Testis (tissue), 5 donors: ENCODE measurements at places on chromosomes 12 and 14. TPM values are rescaled to one million over a fixed set of nuclear protein-coding genes. Genes with fewer than 3 reads are reported as not detected.

GRCh38 chr12:96020314-96021003 lies 14.9 kb downstream of the LTA4H start:
- no peak for DNase-seq

BRI3BP gene
- 3.5 TPM for total RNA-seq

- DNase-seq = no peak
Observed at GRCh38 chr12:46627686-46628085, 198.1 kb downstream of the SLC38A4 start.

- no peak for DNase-seq
Observed at GRCh38 chr12:4221258-4221620, 52.3 kb upstream of the CCND2 start.

RFX4 gene
- 52.7 TPM for total RNA-seq

DNA sequence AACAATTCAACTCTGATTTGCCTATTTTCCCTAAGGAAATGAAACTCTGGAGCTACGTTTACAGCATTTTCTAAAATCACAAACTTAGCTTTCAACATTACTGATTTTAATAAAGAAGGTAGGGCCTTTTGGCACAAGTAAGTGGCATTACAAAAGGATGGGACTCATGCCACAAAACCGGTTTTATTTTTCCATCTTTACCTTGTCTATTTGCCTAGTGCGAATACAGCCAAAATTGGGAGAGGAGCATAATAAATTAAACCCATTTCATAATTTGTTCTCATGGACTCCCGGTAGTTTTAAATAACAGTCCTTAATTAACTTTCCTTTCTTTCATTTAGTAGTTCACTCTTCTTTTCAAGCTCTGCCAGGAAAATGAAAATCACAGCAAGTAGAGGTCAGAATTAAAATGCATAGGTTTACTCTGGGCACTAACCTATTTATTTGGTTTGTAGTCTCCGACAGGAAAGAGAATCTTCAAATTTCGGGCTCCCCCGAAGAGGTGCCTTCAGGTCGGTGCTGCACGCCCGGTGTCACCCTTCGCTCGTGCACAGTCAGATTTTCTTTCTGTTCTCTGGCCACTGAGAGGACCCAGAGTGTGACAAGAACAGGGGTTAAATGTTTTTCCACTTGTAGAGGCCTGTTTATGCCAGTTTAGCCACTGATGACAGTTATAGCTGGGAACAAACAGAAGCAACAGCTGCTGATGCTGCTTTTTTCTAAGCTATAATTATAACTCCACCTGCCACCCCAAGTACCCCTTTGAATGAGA lies at the start of gene BEST3:
Gene BEST3, minus strand, starts transcription at position 535 of the 772 bp plus-strand sequence. CDS start 1,505 bp downstream, outside the sequence.
- DNase-seq = no peak

ZNF891 gene
- 7.2 TPM for total RNA-seq

GRCh38 chr12:131091976-131092691 lies 138.4 kb downstream of the ADGRD1 start:
- DNase-seq = peak; percentile 14

- no peak for DNase-seq
Observed at GRCh38 chr12:68780731-68781130, 27.2 kb upstream of the MDM2 start.

- no peak for DNase-seq
Observed at GRCh38 chr12:124484526-124484953, 82.9 kb downstream of the NCOR2 start.

DNA sequence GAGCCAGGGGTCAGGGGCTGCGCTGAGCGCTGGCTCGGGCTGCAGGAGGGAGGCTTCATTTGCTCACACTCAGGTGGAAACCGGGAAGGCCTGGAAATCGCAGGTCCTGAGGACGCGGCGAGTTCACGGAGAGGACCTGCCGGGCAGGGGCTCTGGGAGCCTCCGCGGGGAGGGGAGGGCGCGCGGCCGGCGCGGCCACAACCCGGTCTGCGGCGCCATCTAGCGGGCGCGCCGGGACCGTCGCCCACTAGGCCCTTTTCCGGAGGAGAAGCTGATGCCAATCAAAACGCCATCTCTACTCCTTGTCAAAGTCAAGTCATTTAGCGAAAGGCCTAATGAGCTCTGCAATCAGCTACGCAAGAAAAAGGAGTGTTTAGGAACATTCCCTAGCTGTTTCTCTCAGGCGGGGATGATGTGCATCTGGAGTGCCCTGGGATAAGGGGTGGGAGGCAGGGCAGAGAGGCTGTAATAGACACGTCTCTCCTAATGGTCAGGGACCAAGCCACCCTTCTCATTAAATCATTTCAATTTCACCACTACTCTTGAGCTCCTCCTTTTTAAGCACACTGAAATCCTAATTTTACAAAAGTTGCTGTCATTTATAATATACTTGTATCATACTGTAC lies 885.8 kb upstream of the TMEM132C start:
- DNase-seq = peak; percentile 65

GRCh38 chr12:9325471-9325870 lies 117.3 kb upstream of the PZP start:
- no peak for DNase-seq

DNA sequence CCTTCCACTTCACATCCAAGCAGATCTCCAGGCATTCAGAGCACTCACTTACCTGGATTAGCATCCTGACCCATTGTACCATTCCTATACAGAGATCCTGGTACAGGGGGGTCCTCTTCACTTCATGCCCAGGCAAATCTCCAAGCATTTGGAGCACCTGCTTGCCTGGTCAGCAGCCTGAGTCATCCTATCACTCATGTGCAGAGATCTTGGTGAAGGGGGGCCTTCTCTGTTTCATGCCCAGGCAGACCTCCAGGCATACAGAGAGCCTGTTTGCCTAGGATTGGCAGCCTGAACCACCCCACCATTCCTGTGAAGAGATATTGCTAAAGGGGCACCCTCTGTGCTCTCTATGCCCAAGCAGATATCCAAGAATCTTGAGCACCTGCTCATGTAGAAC lies 111.1 kb upstream of the CCDC175 start:
- no peak for DNase-seq

SELPLG gene
- total RNA-seq = 2.7 TPM

SYNDIG1L gene
- total RNA-seq = 0.16 TPM

GRCh38 chr12:91490667-91491311 lies 308.2 kb upstream of the DCN start:
- no peak for DNase-seq

GRCh38 chr12:47982311-47982710 lies 18.9 kb downstream of the TMEM106C start:
- DNase-seq = no peak

GRCh38 chr12:57154804-57155434 lies 7.5 kb upstream of the LRP1-AS start:
- no peak for DNase-seq

GRCh38 chr12:59320112-59320511 lies 275.7 kb upstream of the SLC16A7 start:
- no peak for DNase-seq

DNA sequence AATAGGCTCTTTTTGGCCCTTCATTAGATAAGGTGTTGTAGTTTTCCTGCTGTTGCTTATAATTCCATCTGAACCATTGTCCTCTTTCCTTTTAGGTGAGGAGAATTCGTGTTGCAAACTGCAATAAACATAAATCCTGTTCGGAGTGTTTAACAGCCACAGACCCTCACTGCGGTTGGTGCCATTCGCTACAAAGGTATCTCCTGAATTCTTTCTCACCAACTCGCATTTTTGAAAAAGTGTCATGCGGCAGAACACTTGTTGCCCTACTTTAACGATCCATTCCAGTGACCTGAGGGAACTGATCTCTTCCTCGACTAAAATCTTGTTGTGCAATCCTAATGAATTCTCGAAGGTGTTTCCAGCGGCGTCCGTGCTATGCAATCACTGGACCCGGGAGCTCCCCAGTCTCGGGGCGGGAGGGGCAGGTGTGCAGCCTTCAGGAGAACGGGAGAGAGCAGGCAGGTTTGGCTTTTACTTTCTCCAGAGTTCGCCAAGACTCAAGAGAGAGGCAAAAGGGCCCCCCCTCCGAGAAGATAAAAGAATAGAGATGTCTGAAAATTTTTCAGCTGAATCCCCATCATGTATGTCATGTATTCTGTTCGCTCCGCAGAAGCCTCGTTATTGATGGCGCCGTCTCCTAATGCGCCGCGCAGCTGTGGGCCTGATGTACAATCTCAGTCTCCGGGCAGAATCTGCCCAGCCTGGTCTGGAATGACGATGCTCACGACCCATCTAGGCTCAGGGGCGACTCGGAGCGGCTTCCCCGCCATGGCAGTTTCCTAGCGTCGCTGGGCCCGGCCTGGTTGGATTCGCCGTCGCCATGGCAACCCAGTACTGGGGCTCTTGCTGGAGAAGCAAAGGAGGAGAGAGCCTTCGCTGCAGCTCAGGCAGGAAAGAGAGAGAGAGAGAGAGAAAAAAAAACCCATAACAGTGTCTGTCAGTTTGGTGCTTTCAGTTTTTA lies 38.2 kb downstream of the PLXNC1 start:
- peak; percentile 76 for DNase-seq

- DNase-seq = no peak
Observed at GRCh38 chr14:93033084-93033982, 82.4 kb downstream of the ITPK1 start.

DNA sequence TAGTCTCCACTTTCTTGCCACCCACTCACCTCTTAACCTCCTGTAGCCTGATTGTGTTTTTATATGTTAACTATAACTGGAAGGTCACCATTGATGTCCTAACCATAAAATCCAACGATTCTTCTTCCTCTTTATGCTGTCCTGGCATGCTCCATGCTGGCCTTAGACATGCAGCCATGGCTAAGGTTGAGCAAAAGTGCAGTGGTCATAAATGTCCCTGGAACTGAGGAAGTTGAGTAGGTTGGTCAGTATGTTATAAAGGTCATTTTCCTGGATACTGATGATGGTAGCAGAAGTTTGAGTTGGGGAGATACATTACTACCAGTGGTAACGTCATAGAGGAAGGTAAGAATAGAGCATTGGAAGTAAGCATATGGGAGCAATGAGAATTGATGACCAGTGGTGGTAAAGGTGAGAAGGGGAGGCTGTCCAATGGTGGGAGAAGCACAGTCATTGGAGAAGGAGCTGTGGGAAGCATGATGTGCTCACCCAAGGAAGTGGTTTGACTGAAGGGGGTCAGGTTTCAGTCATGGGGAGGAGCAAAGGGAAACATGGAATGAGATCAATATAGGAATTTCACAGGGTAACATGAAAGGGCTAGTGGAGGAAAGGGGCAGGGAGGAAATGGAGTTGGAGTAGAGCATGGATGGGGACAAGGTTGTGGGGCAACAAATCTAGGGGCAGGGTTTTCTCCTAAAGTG lies 240.8 kb downstream of the DACT1 start:
- no peak for DNase-seq

GRCh38 chr12:12724421-12725085 lies 7.4 kb downstream of the CDKN1B start:
- no peak for DNase-seq

GRCh38 chr12:79652521-79652920 lies 38.2 kb downstream of the PAWR start:
- DNase-seq = no peak

GRCh38 chr12:115135800-115136211 lies 451.8 kb upstream of the TBX3 start:
- peak; percentile 30 for DNase-seq

C12orf50 gene
- total RNA-seq = 24.8 TPM

CLEC12A gene
- total RNA-seq = not detected

PRB2 gene
- 0.62 TPM for total RNA-seq

- peak; percentile 16 for DNase-seq
Observed at GRCh38 chr12:81627336-81628189, 131.6 kb downstream of the PPFIA2 start.

- DNase-seq = peak; percentile 6
Observed at GRCh38 chr12:131098178-131098981, 144.7 kb downstream of the ADGRD1 start.

VSX2 gene
- total RNA-seq = 0.16 TPM

DEPDC4 gene
- 5.0 TPM for total RNA-seq

SERPINA12 gene
- 0.25 TPM for total RNA-seq

- DNase-seq = no peak
Observed at GRCh38 chr12:53345486-53346188, 9.5 kb upstream of the SP7 start.

CLEC9A gene
- total RNA-seq = 2.6 TPM

DNA sequence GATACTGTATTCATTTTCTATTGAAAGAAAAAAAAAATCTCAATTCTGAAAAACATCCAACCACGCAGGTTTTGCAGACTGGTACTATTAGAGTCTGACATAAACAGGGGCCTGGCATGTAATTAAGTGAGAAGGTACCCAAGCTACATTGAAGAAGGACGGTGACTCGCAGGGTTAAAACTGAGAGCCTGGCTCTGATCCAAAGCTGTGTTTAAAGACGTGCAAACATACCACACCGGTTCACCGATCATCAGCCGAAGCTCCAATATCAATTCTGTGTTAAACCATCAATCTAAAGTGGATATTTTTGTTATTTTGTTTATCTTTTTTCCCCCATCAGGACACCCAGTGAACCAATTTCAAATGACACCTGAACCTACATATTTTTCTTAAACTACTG lies 108.1 kb upstream of the DIO3 start:
- DNase-seq = no peak

DNA sequence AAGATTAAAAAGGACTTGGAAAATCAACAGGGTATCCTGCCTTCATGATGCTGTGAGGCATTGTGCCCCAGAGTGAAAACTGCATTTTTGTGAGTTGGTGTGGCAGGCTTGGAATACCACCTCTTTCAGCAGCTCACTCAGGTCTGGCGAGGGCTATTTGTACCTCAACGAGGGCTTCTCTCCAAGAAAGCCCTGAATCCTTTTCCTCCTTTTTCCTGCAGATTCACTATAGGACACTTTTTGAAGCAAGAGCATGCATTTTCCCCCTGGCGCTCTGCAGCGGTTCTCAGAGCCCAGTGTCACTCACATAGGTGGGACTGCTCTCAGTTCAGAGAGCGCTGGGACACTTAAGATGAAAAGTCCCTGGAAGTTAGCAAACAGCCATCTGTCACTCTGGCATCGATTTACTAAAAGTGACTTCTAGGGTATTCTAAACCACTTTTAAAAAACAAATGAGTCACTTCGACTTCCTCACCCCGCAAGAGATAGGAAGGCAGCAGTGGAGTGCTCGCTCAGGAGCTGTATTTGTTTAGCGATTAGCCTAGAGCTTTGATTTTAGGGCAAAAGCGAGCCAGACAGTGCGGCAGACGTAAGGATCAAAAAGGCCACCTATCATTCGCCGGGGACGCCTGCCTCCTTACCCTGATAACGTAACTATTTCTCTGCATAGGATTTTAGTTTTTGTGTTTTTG lies 782 bp upstream of the LGR5 start:
- no peak for DNase-seq

DNA sequence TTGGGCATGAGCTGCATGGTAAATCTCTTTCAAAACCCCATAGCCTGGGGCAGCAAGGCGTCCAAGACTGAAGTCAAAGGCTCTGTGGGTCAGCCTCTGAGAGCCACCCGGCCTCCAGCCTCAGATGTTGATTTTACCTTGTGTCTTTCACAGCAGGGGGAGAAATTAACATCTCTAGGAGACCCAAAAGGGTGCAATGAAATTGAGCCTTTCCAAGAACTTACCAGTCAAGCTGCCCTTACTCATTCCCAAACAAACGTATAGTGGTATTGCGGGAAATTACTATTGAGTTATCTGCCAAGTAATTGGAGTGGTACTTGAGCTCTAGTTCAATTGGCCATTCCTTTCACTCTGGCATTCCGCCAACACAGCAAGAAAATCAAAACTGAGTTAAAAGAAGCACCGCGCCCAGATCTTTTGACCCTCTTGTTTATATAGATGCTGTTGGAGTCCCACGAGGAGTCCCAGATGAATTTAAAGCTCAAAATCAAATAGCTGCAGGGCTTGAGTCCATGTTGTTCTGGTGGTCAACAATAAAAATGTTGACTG lies 380.7 kb upstream of the SYT1 start:
- DNase-seq = no peak
